ENCODE measurements at places on chromosomes 7 and 10. TPM values are rescaled to one million over a fixed set of nuclear protein-coding genes. Genes with fewer than 3 reads are reported as not detected.
A peak's percentile ranks its signal among the peaks of the same experiment; 100 is the strongest.

The KLF14 gene
- total RNA-seq: 0.51 TPM

The MYL10 gene
- not detected for total RNA-seq

The UNCX gene
- not detected for total RNA-seq

The CALCR gene
- 0.39 TPM for total RNA-seq

The GPR141 gene
- not detected for total RNA-seq

The NUTM2E gene
- total RNA-seq: not detected

DNA sequence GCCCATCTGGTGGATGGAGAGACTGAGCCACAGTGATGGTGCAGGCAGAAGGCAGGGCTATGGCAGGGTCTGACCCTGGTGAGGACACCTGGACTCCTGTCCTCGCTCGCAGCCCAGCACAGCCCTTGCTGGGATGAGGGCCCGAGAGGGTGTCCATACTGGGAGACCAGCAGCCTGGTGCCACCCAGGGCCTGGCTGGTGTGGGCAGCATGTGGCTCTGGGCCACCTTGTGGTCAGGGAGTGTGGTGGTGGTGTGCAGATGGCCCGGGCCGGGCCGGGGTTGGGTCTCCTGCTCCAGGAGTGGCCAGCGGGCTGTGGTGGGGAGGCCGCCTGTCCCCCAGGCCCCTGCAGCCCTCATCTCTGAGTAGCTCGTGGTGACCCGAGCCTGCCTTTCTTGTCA, 14.9 kb downstream of the ADCY1 start:
- no peak overlapping the region for H3K27ac ChIP-seq
- no peak for DNase-seq
- H3K36me3 ChIP-seq: no peaks in the 10 kb centered on the region
- H3K27me3 ChIP-seq: no peaks in the 10 kb centered on the region
- no peaks in the 10 kb centered on the region for H3K4me1 ChIP-seq
- no peak overlapping the region for H3K4me3 ChIP-seq

GRCh38 chr7:15602236-15602635, 40.4 kb upstream of the AGMO start:
- H3K36me3 ChIP-seq: no peaks in the 10 kb centered on the region
- H3K27me3 ChIP-seq: no peaks in the 10 kb centered on the region
- no peaks in the 10 kb centered on the region for H3K4me1 ChIP-seq
- H3K27ac ChIP-seq: no peak overlapping the region
- H3K4me3 ChIP-seq: no peak overlapping the region

DNA sequence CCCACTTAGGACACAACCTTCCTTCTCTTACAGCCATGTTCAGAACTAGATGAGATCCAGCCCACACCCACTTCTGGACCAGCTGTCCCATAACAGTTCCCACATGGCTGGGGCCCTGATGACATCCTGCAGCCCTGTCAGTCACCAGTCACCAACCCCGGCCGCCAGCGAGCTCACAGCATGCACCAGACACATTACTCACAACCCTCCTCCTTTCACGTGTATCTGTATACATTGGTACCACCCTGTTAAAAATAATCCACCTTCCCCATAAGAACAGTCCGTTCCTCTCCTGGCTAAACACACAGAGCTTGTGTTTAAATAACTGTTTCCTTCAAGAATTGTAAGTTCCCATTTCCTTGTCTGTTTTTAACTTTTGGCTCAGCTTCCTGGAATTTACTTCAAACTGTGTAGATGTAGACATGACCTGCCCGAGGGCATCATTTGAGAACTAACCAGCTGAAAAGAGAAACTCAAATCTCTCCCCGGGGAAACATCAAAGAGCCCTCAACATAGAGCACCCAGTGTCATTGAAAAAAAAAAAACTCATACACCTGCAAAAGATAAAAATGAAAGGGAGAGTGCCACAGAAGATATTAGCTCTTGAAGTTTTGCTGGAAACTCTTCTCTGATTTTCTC, 26.0 kb upstream of the PRLHR start:
- H3K4me1 ChIP-seq: no peaks in the 10 kb centered on the region
- no peaks in the 10 kb centered on the region for H3K36me3 ChIP-seq
- no peak overlapping the region for H3K4me3 ChIP-seq
- DNase-seq: no peak
- peaks cover 3% of the 10 kb centered on the region for H3K27me3 ChIP-seq

- no peaks in the 10 kb centered on the region for H3K36me3 ChIP-seq
- no peaks in the 10 kb centered on the region for H3K27me3 ChIP-seq
- no peak overlapping the region for H3K4me3 ChIP-seq
- no peaks in the 10 kb centered on the region for H3K4me1 ChIP-seq
Measured at GRCh38 chr10:9018195-9019173, 964.0 kb downstream of the GATA3 start.

DNA sequence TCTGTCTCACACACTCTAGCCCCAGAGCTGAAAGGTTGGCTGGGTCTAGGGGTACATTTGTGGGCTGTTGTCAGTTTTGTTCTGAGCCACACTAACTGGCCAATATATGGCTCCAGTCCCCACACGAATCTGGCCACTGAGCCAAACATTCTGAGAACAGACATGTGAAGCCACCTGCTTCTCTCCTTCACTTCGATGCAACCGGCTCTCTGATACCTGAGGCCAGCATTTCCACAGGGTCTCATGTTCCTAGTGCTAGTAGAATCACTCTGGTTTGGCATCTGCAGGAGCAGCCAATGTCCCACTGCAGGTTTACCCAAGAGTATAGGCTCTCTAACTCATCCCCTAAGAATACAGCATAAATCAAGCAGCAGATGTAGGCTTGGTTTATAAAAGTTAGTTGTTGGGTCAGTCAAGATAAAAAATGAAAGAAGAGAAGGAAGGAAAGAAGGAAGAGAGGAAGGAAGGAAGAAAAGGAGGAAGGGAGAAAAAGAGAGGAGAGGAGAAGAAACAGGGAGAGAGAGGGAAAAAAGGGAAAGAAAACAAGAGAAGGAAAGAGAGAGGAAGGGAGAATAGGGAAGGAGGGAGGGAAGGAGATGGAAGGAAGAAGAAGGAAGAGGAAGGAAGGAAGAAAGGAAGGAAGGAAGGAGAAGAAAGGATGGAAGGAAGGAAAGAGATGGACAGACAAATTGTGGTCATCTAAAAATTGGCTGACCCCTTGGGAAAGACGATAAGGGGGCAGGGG, 75.1 kb downstream of the STRA8 start:
- no peaks in the 10 kb centered on the region for H3K36me3 ChIP-seq
- H3K4me1 ChIP-seq: peaks cover 4% of the 10 kb centered on the region
- no peak overlapping the region for H3K4me3 ChIP-seq

GRCh38 chr7:28180364-28181147, at the start of gene JAZF1:
TSS of gene JAZF1 (minus strand) at chr7:28180795.
- H3K36me3 ChIP-seq: no peaks in the 10 kb centered on the region
- peak within 1 kb of the TSS; percentile 97 for H3K4me3 ChIP-seq
- peak; percentile 46 for DNase-seq
- H3K27me3 ChIP-seq: no peaks in the 10 kb centered on the region
- H3K4me1 ChIP-seq: peaks cover 18% of the 10 kb centered on the region

DNA sequence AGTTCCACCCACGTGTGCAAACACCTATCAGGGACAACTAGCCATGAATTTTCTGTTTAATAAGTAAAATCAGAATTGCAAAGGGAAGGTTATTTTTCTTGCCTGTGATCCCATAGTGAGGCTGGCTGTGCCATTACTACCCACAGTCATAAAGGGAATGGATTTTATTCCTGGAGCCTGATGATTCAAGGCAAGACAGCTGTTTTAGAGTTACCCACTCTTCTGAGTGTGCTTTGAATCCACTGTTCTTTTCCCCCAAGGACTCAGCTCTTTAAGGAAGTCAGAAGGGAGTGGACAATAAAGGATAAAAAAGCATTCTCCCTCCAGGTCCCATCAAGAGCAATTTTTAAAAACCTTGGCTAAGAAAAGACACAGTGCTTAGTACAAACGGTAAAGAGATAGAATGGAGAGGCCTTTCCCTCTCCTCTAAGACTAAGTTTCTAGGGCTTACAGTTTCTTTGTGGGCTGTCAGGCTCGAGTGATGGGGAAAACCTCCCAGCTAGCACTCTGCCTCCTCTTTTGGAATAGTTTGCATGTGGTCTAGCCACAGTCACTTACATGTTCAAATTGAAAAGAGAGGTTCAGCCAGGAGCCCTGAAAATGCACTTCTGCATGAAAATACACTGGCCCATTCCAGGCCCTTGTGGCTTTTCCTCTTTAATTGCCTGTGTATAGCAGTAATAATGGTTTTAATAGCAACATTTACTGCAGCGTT, 5.1 kb upstream of the LRRC4 start:
- H3K27me3 ChIP-seq: no peaks in the 10 kb centered on the region
- no peaks in the 10 kb centered on the region for H3K4me1 ChIP-seq
- H3K36me3 ChIP-seq: no peaks in the 10 kb centered on the region
- DNase-seq: no peak

- no peaks in the 10 kb centered on the region for H3K36me3 ChIP-seq
- no peak overlapping the region for H3K4me3 ChIP-seq
- H3K27me3 ChIP-seq: peaks cover 21% of the 10 kb centered on the region
- no peaks in the 10 kb centered on the region for H3K4me1 ChIP-seq
Measured at GRCh38 chr7:117480978-117481377, 1.2 kb downstream of the CFTR start.

DNA sequence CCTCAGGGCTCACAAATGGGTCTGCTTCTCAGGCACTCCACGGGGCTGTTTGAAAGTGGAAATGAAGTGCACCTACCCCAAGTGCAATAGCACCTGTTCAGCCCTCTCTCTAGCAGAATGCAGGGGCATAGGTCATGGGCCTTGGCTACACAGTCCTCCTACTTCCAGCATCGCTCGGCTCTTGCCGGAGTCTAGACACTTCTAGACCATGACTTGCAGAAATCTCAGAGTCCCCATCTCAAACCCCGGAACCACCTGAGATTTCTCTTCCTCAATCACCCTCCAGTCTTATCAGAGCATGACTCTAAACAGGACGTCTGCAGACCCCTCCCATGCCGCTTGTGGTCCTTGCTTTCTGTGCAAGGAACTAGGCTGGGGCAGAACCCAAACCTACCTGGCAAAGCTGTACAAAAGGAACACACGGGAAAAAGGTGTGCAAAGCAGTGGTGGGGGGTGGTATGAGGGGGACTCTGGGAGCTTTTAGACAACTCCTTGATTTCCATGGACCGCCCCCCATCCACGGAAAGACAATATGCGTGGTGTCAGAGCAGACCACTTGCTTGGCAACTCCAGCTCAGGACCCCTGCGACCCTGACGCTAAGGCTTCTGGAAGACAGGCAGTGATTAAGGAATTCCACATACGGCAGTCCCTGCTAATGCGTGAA, 13.8 kb downstream of the TMEM273 start:
- no peaks in the 10 kb centered on the region for H3K27me3 ChIP-seq
- no peak overlapping the region for H3K4me3 ChIP-seq
- peaks cover 6% of the 10 kb centered on the region for H3K4me1 ChIP-seq
- no peak overlapping the region for H3K27ac ChIP-seq
- no peaks in the 10 kb centered on the region for H3K36me3 ChIP-seq

- no peak for DNase-seq
- no peak overlapping the region for H3K4me3 ChIP-seq
- H3K27me3 ChIP-seq: no peaks in the 10 kb centered on the region
- H3K36me3 ChIP-seq: no peaks in the 10 kb centered on the region
- H3K27ac ChIP-seq: no peak overlapping the region
Measured at GRCh38 chr7:79786187-79786586, 332.7 kb upstream of the MAGI2 start.

DNA sequence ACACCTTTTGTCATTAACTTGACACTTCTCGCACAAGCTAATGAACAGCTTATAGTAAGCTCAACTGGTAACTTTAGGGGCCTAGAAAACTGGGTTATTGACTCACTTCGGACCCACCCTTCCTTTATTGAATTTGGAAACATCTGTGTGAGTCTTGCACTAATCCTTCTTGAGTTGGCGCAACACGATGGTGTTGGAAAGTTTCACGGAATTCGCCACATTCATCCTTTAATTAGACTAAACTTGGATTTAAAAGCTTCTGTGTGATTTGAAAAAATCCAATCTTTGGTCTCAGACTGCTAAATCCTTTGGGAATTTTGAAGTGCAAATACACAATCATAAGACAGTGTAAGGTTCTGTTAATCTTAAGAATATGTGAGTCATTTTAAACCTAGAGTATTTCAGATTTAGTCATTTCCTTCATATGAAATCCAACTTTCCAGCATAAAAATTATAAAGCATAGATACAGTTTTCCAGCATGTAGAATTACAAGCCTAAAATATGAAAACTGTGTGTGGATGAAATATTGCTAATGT, 15.1 kb downstream of the FZD8 start:
- no peak overlapping the region for H3K4me3 ChIP-seq
- no peak overlapping the region for H3K27ac ChIP-seq

DNA sequence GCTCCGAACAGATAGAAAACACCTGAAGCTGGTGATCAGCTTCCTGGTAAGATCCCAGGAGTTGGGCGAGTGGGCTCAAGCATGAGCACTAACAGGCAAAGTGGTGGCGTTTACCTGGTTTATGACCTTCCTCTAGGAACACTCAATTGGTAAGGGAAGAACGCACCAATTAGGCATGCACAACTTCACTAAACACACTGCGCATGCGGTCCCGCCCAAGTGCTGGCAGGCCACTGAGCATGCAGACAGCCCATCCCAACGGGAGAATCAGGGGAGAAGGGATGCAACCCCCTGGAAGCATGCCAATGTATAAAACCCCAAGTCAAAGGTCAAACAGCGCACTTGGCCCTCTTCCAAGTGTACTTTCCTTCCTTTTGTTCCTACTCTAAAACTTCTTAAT, 70.4 kb downstream of the LYZL2 start:
- H3K4me1 ChIP-seq: no peaks in the 10 kb centered on the region
- H3K27me3 ChIP-seq: no peaks in the 10 kb centered on the region
- H3K4me3 ChIP-seq: no peak overlapping the region
- H3K27ac ChIP-seq: no peak overlapping the region
- H3K36me3 ChIP-seq: no peaks in the 10 kb centered on the region
- no peak for DNase-seq

GRCh38 chr10:31820778-31821369, 107.8 kb downstream of the ARHGAP12 start:
- no peaks in the 10 kb centered on the region for H3K27me3 ChIP-seq
- no peak overlapping the region for H3K27ac ChIP-seq
- peaks cover 4% of the 10 kb centered on the region for H3K36me3 ChIP-seq
- H3K4me1 ChIP-seq: peaks cover 19% of the 10 kb centered on the region

DNA sequence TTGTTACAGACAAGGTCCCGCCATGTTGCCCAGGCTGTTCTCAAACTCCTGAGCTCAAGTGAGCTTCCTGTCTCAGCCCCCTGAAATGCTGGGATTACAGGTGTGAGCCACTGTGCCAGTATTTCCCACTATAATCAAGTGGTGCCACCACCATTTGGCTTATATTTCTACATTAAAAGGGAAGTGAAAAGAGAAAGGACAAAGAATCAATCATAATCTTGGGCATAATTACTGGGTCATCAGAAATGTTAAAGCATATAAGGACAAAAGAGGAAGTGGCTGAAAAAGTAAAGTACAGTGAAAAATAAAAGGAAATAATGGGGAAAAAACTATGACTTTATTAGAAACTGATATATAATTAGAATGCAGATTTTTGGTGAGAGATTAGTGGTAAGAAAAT, 25.7 kb upstream of the ENTPD1 start:
- H3K4me1 ChIP-seq: no peaks in the 10 kb centered on the region
- H3K36me3 ChIP-seq: no peaks in the 10 kb centered on the region
- H3K27me3 ChIP-seq: no peaks in the 10 kb centered on the region
- DNase-seq: no peak
- H3K4me3 ChIP-seq: no peak overlapping the region

All from gastrocnemius medialis (tissue), 4 donors.